CD4-positive, alpha-beta T cell treated with Interferon alpha-2 for 1 hour (primary cell): ENCODE measurements at places on chromosomes 4 and X.

DNA sequence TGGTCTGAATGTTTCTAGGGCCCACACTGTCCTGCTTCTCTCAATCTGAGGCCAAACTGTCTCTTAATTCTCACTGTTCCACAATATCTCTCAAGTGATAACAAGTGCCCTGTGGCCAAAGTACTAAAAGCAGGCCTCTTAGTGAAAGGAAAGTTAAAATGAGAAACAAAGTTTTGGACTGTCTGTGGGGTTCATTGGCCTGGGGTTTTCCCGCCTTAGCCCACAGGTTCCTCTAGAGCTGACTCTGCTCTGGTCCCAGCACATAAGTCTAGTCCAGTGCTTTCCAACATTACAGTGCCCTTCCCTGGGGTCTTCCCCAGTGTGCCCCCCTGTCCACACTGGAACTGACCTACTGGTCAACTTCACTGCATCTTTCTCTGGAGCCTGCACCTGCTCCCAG is 6.3 kb downstream of the MAGEB1 start:
- DNase-seq: no peak

DNA sequence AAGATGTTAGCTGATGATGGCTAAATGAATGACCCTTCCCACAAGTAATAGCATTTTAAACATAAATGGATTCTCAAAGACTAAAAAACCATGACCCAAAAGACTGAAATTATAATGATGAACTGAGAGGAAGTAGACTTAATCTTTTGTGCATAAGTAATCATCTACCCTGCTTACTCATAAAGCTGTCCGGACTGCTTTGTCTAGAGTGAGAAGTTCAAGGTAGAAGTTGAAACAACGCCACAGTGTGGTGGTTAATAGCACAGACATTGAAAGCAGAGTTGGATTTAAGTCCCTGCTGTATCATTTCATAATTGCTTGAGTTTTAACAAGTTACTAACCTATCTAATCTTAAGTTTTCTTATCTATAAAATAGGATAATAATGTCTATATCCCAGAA is 346.6 kb downstream of the CENPC start:
- DNase-seq: no peak

DNA sequence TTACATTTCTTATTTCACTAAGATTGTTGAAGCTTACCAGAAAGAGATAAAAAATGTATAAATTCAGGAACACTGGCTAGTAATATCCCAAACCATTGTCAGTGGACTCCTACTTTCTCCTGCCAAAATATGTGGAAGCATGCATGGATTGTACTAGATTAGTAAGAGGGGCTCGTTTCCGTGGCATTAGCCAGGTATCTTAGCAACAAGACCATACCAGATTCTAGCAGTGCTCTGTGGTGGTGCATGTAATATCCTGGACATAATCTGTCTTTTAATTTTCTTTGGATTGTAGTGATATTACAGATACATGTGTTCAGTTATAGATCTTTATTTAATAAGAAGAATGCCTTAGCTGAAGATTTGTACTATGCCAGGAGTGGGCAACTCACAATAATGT is 371.9 kb upstream of the PITX2 start:
- DNase-seq: no peak

GRCh38 chrX:42943051-42943974 is 165.3 kb upstream of the PPP1R2C start:
- DNase-seq: peak; percentile 67

DNA sequence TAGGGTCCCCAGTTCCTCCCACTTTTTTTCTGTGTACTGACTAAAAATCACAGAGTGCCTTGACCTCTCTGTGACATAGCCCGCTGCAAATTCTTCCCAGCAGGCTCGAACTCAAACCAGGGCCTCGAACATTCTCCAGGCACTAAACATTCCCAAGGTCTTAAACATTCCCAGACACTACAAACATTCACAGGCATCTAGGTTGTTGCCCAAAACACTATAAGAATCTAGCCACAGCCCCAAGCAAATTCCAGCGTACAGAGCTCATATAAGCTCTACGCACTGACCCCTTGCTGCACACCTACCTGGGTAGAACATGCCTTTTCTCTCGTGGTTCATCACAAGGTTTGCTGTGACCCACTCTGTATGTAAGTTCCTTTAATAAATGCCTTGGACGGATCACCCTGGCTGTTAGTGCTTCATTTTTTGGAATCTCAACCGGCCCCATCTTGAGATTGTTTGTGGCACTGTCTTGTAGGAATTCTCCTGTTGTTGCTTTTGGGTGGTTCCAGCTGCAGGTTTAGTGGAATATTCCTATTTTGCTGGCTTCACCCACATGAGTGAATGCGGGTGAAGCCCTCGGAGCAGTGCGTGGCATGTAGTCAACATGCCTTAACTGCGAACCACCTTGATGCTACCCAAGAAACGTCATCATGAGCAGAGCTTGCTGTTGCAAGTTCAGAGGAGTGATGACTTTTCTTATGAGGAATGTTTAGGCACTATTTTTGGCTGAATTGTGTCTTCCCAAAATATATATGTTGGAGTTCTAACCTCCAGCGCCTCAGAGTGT is 230.0 kb downstream of the HS3ST1 start:
- no peak for DNase-seq

DNA sequence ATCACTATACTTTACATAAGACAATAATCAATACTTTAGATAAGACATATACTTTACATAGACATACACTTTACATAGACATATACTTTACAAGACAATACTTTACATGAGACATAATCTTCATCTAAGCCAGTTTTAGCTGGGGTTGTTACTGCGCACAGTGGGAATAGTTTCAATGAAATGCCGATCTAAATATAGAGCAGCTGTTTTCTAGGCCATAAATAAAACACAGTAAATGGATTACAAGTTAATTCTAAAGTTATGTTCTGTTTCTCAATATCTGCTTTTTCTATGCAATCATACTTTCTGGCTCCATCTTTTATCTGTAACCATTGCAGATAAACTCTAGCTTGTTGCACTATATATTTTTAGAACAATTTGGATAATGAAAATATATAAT is 1470.6 kb upstream of the PABPC4L start:
- DNase-seq: no peak

DNA sequence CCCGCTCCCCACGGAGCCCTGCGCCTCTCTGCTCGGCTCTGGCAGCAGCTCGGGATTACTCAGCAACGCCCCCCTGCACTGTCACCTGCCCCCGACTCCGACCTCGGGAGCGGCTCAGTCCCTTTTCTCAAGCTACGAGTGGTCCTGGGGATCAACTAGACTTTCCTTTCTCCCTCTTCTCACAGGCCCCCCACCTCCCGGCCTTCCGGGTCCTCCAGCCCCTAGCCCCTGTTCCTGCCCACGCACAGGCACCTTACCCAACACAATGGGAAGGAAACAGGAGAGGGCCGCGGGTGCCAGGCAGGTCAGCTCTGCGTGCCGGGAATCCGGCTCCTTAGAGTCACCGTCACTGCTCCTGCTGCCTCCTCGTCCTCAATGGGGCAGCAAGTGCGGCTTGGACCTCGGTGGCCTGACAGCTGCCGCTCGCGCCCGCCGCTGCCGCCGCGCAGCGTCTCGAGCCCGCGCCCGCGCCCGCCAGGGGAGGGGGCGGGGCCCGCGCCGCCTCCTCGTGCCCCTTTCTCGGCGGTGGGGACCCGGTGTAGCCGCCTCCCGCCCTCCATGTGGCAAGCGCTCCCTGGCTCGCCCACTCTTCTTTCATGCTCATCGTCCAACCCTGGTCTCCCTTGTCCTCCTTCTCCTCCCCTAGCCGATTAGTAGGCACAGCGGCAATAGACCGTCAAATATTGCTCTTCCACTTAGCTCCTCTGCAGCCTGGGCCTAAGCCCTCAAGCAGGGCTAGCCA is at the start of gene RAB9B:
TSS of gene RAB9B (minus strand) at position 455 of the 742 bp plus-strand sequence. CDS start 6,473 bp downstream, outside the sequence.
- peak; percentile 62 for DNase-seq

DNA sequence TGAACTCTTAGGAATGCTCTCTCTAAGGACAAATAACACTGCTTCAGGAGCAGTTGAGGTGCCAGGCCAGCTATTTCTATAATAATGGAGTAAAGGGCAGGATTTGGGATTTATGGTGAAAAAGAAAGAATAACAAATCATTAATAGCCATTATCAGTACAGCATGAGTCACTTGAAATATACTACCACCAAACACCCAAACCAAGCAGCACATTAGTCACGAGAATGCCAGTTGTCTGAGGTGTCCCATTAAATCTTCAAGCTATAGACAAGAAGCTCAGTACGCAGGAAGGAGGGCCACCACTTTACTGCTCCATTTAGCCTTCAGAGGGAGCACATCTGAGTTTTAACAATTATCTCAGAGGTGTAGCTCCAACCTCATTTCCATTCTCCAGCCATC is 106.8 kb upstream of the MAGEA10 start:
- DNase-seq: no peak

- DNase-seq: no peak
Measured at GRCh38 chr4:172983014-172983413, 185.6 kb upstream of the GALNT7 start.

- no peak for DNase-seq
Measured at GRCh38 chr4:111360906-111361305, 738.0 kb upstream of the PITX2 start.

- DNase-seq: peak; percentile 45
Measured at GRCh38 chr4:183430317-183430993, 14.0 kb upstream of the CDKN2AIP start.

- DNase-seq: peak; percentile 18
Measured at GRCh38 chrX:119236623-119237561, 807 bp downstream of the PGRMC1 start.

DNA sequence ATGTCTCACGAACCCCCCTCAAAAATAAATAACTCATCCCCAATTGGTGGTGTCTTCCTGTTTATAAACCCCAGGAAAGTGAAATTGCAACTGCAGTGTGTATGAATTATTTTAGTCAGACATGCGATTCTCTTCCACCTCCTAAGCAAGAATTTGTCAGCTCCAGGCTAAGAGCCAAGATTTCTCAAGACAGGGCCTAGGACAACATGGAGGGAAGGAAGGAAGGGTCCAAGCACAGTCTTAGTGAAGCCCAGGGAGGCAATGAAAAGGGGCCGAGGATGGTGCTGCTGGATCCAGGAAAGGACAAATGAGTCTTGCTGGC is 20.0 kb downstream of the SH3KBP1 start:
- DNase-seq: no peak

GRCh38 chr4:69818060-69818639 is 41.8 kb downstream of the SULT1E1 start:
- no peak for DNase-seq

GRCh38 chr4:75686346-75686745 is 13.1 kb upstream of the G3BP2 start:
- no peak for DNase-seq

DNA sequence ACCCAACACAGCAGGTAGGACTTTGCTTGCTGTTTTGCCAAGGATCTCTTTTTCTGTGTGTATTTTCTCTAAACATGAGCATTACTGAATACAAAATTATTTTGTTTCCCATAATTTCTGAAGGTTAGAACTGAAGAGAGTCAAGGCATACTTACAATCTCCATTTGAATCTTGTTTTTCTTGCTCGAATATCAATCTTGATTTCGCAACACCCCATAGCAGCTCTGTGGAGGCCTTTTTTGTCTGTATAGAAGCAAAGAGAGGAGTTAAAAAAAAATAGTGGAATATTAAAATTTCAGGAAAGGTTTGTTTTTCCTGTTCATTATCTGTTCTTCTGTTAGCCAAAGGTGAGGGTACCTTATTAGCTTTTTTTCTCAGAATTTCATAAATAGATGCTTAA is 92.9 kb downstream of the TNIP2 start:
- DNase-seq: no peak

- no peak for DNase-seq
Measured at GRCh38 chrX:276581-277201, 4.5 kb upstream of the PLCXD1 start.

DNA sequence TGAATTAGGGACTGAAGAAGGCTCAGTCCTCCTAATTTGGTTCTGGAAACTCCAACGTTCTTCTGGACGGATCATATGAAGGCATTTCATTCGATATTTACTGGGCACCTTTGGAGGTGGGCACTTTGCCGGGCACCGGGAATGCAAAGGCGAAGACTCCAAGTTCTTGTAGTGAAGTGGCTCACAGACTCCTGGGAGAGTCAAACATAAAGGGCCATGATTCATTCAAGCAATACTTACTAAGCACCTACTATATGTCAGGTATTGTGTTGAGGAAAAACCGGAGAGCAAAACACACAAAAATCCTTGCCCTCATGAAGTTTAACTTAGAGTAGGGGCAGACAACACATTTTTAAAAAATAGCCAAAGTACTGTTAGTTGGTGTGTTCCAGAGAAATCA is 17.0 kb upstream of the ERCC6L start:
- no peak for DNase-seq

- peak; percentile 59 for DNase-seq
Measured at GRCh38 chr4:140151699-140152012, 2.3 kb downstream of the MAML3 start.
